Inflammatory macrophage (primary cell): ENCODE measurements at places on chromosomes 3 and 15.

DNA sequence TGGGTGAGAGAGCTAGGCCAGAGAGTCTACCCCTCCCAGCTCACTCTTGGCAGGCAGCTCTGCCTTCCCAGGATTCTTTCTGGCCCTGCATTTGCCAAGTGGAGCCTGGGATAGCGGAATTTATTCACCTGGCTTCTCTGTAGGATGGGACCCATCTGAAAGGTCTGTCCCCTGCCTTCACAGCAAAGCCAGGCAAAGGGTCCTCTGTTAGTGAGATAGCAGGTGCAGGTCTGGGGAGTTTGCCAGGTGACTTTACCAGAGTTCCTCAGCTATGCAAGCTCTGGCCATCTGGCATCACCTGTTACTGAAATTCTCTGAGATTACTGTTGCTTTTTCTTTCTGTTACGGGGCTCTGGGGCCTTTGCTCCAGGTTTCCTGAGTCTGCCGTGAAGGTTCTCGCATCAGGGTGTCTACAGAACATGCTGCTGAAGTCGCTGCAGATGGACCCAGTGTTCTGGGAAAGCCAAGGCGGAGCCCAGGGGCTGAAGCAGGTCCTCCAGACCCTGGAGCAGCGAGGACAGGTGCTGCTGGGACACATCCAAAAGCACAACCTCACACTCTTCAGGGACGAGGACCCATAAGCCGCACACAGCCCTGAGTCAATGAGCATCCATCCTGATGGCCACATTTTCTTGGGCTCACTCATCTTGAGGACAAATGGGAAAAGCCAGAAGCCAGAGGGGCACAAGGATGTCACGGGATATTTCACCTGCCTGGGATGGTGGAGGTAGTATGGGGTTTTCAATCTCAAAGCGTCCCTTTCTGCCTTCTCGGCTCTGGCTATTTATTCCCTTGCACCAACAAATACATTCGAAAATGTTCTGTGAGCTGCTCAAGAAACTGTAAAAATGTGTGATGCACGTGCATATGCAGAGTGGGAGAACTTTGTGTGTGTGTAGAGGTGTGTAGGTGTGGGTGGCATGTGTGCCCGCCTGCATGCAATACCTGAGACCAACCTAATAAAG lies 49.8 kb downstream of the POMGNT2 start:
- DNase-seq, result no peak

DNA sequence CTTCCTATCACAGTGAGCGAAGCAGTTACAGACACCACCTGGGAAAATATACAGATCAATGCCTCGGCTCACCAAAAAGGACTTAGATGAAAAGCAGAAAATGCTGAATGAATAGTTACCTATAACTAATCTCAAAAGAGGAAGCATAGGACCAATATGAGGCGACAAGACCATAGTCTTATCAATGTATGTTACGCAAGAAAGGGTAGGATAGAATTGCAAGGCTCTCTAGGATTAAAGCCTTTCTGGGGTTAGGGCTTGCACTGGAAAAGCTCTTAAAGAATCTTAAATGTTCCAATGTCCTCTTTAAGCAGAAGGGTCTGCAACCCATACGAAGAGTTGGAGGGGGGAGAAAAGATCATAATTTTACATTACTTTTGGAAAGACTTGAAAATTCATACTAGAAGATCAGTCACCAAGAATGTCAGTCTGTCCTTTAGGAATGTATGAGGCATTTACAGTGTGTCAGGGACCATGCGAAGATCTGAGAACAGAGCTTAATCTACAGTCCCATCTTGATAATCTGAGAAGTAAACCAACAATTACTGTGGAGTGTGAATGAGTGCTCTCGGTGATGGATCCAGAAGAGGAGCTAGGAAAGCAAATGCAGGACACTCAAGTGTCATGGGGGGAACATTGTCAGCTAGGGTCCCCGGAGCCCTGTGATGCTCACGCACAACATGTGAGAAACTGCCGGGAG lies 185.9 kb downstream of the GREM1 start:
- DNase-seq, result no peak

DNA sequence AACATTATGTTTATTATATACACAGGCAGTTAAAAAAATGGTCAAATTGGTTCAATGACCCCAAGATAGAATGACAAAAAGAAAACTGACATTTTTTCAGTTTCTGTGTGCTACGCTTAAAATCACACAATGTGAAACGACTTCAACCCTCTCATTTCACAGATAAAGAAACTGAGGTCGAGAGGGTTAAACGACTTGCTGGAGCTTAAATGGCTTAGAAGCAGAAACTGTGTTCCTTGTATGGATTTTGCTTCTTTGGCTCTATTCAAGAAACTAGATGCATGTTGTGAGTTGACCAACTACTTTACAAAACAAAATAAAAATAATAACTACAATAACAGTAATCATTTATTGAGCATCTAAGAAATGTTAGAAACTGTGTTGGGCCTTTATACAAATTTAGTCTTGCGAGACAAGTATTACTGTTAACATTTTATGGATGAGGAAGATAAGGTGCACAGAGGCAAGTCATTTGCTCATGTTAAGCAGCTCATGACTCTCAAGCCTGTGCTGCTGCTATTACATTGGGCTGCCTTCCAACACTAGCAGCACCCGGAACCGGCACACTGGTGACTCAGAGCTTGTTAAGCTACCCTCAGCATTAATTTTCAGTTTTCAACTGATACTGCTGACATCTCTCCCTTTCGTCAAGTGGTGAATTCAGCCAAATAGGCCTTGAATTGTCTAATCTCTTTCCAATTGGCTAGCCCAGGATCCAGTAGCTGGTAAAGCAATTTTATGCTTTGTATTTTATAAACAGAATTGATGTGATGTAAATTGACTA lies 487.6 kb downstream of the NAALADL2 start:
- no peak for DNase-seq

DNA sequence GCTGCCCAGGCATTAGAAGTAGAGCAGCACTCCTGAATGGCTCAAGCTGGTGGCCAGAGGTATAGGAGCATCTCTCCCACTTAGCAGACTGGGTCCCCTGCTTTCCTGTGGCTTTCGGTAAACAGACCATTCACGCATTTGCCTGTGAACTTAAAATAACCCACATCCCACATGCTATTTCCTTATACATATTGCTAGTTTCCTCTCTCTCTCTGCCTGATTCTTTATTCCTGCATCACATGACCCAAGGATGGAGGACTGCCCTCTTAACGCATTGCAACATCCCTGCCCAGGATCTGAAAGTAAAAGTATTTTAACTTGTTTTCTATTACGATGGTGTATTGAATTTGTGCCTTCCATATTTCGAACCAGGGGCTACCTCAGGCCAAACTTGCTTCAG lies 43.4 kb upstream of the NLGN1 start:
- DNase-seq, result peak; percentile 11

GRCh38 chr3:179045719-179046402 lies 25.7 kb downstream of the ZMAT3 start:
- DNase-seq, result peak; percentile 14

- DNase-seq, result peak; percentile 35
Measured at GRCh38 chr15:88331291-88331690, 74.8 kb upstream of the NTRK3 start.

DNA sequence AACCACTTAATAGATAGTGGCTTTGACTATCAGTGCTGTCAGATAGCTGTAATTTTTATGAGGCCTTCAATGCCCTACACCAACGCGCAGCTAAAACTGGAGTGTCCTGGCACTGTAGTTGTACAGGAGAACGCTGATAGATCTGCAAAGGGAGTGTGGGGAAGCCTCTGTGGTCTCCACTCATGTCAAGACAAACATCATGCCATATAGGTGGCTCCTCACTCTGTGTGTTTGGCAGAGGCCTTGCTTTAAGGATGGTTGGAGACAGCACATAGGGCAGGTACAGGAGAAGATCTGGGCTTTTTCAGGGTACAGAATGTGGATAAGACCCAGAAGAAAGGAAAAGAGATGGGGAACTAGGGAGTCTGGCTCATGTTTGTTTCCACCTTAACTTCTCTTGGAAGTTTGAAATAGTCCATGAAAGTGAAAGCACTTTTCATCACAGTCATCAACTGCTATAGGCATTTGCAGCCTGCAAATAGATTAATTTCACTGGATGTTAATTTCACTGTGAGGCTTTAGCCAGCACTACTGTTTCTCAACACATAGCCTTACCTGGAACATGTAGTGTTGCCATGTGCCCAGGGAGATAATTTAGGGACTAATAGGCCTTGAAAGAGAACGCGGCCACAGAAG lies 425.8 kb upstream of the TBL1XR1 start:
- no peak for DNase-seq

DNA sequence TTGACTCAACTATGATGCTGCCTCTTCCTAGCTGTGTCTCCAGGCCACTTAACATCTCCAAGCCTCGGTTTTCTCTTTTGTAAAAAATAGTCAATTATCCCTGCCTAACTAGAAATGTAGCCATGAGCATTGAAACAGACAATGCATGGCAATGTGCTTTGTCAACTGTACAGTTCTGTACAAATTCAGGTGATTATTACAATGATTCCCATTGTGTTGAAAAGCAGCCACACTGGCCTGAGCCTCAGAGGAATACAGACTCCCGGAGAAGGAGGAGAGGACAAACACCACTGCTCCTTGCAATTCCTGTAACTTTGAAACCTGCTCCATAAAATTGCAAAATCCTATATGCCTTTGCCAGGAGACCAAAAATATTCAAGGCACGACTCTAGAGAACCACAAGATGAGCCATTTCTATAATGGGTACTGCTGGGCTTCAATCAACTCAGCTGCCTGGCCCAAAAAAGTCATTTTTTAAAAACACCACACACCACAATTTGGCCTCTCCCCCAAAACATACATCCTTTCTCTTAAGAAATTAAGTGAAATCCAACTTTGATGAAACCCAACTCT lies 28.6 kb downstream of the DAPK2 start:
- no peak for DNase-seq

GRCh38 chr3:155979746-155980145 lies 109.3 kb downstream of the GMPS start:
- no peak for DNase-seq

- no peak for DNase-seq
Measured at GRCh38 chr15:67944010-67944641, 104.3 kb upstream of the RNU6-1 start.

DNA sequence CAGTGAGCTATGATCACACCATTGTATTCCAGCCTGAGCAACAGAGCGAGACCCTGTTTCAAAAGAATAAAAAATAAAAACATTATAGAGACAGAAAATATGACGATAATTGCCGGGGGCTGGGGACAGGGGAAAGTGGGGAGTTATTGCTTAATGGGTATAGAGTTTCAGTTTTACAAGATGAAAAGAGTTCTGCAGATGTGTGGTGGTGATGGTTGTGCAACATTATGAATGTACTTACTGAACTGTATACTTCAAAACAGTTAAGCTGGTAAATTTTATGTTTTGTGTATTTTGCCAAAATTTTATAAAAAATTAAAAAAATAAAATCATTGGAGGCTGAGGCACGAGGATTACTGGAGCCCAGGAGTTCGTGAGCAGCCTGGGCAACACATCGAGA lies 24.8 kb upstream of the ZNF774 start:
- DNase-seq, result no peak

DNA sequence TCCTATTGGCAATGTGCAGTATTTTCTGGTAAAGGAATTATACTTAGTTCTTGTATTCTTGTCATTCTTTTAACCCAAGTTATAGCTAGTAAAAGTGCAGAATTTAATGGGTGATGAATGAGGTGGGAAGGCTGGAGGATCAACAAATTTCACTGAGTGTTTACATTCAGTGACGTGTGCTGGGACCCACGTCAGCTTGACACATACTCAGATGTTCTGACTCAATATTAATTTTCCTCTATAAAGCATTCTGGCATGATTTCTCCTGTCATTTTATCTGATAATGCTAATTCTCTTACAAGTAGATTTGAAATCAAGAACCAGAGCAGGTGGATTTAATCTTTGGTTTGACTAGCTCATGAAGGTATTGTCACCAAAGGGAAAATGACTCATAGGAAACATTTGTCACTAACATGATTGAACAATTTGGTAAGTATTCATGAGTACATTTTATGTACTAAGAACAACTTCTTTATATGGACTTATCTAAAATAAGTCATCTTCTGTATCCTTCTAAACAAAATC lies 71.0 kb upstream of the SYNPR start:
- DNase-seq, result no peak

DNA sequence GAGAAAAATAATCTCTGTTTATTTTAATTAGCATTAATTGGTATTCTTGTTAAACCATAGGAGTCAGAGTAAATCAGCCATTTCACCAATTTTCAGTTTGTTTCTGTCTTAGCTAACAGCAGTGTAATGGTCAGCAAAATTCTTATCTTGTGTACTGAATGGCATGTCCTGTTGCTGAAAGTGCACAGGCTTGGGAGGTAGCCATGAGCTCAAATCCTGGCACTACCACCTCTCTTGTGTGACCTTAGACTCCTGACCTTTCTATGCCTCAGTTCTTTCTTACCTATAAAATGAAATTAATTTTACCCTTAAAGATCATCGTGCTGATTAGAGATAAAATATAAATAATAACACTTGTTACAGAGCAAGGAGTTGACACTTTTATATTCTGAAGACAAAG lies 35.8 kb downstream of the MLH1 start:
- no peak for DNase-seq

DNA sequence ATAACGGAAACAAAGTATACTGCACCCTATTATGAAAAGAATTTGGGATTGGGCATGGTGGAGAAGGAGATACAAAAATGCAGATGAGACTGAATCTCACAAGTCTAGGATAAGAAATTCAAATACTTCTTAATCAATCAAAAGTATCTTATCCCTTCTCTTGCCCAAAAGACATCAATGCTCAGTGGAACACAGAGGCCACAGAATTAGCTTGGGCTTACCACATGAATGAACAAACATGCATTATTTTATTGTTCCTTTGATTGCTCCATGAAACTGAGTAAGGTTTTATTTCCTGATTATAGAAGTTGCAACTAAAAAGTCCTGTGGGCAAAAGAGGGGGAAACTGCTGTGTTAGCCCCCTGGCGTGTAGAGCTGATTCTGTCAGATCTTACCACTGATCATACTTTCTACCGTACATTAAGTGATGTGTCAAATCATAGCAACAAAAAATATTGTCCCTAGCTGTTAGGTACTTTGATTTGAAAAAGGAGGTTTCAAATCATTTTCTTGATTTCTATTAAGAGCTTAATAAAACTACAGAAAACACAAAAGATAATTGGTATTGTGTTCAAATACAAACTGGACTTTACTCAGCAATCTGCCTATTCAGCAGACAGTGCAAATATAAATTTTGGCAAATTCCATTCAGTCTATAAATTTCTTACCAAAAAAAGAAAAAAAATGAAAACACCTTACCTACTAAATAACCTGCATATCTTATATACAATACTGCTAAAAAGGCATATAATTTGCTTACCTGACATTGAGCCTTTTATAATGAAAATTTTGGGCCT lies 7.9 kb upstream of the GASK1A start:
- no peak for DNase-seq

GRCh38 chr3:80556763-80557162 lies 789.0 kb upstream of the ROBO1 start:
- no peak for DNase-seq

DNA sequence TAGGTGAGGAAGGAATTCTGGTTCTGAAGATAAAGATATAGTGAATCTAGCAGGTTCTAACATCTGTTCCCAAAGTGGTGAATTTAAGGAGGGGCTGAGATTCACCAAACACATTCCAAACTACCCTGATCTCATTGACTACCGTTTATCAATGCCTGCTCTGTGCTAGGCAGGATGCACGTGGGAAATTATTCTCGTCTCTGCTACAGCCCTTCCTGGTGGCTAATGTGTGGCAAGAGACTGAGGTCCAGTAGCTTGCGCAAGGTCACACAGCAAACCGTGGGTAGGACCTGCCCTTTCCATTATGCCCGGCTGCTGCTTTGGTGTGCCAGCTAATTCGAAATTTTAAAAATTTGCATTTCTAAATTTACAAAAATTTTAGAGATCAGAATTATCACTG lies 209.5 kb upstream of the TRIM42 start:
- DNase-seq, result no peak
